Activated CD4-positive, alpha-beta T cell treated with anti-CD3 and anti-CD28 coated beads, Interleukin-2, amount 50 U/mL, for 24 hours (primary cell): ENCODE measurements at places on chromosomes 2 and 18.

- no peak for DNase-seq
Observed at GRCh38 chr2:182456784-182457183, 29.9 kb upstream of the PDE1A start.

- no peak for DNase-seq
Observed at GRCh38 chr2:116988303-116988702, 826.2 kb upstream of the DDX18 start.

- no peak for DNase-seq
Observed at GRCh38 chr2:158692372-158693103, 102.6 kb upstream of the DAPL1 start.

DNA sequence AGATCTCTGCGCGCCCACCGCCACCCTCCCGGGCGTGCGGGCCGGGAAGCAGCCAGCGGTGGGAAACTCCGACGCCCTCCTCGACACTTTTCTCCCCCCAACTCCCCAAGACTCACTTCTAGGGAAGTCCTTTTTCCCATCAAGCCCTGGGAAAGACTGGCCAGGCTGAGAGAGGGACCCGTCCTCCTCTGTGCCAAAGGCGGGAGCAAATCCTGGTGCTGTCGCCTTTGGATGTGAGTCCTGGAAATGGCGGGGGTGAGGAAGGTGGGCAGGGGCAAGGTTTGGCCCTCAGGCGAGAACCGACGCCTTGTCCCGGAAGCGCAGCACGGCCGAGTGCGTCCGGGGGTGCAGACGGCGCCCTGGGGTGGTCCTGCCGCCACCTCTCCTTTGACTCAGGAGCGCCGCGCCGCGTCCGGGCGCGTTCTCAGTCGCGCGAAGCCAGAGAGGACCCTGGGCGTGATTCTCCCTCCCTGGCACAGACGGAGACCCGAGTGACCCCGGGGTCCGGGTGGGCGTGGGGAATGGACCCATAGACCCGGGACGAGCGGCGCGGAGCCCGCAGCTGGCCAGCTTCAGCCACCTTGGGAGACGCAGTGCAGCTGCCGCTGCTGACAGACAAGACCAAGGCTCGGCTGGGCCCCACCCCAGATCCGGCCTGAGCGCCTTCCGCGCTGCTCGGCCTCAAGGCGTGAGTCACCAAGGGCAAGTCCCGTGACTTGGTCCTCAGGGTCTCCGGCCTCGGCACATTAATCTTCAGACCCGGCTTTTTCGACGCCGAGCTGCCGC is 3.5 kb upstream of the LBX2 start:
- DNase-seq = no peak

DNA sequence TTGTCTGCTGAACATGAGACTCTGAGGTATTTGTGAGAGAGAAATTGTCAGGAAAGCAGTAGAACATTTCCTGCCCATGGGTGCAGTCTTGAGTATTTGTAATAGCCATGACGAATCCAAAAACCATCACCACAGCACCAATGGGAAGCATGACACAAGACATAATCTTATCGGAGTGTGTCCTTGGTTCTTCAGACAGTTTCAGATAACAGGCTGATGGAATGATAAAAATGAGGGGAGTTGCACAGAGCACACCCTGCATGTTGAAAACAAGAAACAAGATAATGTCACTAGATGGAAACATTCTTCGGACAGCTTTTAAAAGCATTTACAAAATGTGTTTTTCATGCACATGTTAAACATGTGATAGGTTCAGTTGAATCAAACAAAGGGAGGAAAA is 56.9 kb downstream of the SLC38A11 start:
- DNase-seq = no peak

DNA sequence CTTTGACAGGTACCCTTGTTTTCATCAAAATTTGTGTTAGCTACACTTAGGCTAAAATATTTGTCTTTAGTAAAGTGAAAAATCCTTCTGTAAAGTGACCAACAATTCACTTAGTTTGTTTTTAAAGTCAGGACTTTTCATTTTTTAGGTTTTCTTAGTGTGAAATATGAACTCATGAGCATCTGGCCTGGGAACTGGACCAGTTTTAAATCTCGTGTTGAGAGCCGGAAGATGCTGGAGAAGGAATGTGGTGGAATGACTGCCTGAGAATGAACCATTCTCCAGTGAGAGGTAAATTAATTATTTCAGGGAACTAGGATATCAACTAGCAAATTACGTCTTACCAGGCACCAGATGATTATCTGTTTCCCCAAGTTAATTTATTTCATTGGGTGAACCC is 305.7 kb downstream of the AGPS start:
- DNase-seq = no peak

DNA sequence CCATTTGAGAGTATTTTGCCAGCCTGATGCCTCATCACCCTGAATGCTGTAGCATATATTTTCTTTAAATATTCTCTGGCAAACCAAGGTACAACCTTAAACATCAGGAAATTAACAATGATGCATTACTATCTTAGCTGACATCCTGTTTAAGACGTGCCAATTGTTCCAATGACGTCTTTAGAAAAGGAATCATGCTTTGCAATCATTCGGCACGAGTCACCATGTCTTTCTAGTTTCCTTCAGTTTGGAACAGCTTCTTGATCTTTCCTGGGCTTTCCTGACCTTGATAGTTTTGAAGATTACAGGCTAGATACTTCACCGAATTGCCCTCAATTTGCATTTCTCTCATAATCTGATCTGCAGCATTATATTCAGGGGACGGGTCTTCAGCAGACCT is 88.2 kb upstream of the GLI2 start:
- no peak for DNase-seq

GRCh38 chr2:44596537-44597320 is 235.0 kb downstream of the CAMKMT start:
- no peak for DNase-seq

DNA sequence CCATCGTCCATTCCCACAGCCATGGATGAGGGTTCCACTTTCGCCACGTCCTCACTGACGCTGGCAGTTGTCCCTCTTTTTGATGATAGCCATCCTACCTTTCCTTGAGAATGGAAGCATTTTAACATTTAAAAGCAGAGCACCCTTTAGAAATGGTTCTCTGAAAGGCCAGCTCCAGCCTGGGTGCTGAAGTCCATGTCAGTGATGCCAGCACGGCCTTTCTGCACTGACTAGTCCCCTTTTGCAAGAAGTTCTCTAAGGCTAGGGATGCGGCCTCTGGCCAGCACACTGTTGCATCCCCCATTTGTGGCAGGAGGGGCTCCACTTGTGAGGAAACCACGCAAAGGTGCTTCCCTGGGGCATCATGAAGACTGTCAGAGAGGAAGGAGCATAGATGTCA is 203.5 kb downstream of the MGAT5 start:
- no peak for DNase-seq

- DNase-seq = no peak
Observed at GRCh38 chr2:224393157-224393872, 8.6 kb downstream of the FAM124B start.

GRCh38 chr2:84386336-84387040 is 72.6 kb downstream of the SUCLG1 start:
- DNase-seq = no peak

GRCh38 chr2:11406958-11407381 is 59.0 kb downstream of the E2F6 start:
- DNase-seq = no peak

DNA sequence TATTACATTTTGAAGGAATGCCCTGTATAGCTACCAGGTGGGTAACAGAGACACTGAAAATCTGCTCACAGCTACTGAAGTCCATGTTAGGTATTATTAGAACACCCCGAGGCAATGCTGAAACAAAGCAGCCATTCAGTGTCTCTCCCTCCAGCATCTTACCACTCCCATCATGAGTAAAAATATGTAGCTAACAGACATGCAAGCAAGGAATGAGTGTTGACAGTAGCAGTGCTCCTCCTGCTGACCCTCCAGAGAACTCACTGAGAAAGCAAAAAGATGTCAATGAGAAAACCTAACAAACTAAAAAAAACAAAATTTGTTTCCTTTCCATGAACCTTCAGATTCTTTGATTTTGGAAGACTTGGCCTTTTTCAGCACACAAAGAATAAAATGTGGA is 393.9 kb downstream of the LRRTM1 start:
- DNase-seq = no peak

DNA sequence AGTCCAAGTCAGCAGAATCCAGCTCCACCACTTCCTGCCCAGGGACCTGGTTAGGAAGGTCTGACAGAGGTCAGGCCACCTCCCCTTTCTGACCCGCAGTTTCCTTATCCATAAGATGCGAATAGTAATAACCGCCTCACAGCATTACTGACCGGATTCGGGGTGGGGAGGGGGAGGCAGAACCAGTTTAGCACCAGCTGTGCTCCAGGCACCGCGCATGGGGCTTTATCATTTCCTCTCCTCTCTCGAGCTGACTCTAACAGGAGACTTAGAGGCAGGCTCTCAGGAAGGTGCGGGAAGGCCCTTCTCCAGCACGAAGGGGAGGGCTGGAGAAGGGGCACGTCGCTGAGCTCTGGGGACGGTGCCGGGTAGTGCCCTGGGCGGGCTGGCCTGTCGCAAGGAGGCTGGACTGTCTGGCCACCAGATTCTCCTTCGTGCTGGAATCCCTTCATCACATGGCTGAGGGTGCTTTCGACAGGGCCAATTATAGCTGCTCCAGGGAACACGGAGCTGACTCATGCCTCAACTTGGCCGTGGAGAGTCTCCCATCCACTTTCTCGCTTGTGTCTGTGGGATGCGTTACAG is 5.7 kb downstream of the EHD3 start:
- DNase-seq = no peak

DNA sequence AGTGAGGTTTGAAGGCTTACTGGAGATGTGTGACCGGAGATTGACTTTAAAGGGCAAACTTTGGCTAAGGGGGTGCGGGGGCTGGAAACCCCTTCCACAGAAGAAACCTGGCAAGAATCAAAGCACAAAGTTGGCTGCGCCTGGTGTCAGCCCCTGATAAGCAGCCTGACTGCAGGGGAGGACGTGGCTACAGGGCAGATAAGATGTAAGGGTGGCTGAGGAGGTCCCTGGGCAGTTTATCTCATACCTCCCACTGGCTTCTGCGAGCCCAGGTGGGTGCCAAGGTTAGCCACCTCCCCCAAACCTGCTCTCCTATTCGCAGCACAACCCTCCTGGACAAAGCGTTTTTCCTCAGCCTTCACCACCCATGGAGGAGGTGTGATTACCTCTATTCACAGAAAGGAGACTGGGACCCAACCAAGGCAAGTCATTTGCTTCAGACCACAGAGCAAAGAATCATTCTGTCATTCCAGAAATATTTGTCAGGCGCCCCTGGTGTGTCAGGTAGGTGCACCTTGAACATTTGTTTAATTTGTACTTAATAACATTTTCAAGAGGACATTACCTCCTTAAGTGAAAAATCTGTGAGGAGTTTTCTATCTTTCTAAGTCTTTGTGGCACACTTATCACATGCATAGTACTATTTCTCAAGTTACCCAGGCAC is 73.1 kb upstream of the IL1R1 start:
- DNase-seq = no peak

- no peak for DNase-seq
Observed at GRCh38 chr18:13371689-13372418, 153.3 kb downstream of the LDLRAD4 start.

DNA sequence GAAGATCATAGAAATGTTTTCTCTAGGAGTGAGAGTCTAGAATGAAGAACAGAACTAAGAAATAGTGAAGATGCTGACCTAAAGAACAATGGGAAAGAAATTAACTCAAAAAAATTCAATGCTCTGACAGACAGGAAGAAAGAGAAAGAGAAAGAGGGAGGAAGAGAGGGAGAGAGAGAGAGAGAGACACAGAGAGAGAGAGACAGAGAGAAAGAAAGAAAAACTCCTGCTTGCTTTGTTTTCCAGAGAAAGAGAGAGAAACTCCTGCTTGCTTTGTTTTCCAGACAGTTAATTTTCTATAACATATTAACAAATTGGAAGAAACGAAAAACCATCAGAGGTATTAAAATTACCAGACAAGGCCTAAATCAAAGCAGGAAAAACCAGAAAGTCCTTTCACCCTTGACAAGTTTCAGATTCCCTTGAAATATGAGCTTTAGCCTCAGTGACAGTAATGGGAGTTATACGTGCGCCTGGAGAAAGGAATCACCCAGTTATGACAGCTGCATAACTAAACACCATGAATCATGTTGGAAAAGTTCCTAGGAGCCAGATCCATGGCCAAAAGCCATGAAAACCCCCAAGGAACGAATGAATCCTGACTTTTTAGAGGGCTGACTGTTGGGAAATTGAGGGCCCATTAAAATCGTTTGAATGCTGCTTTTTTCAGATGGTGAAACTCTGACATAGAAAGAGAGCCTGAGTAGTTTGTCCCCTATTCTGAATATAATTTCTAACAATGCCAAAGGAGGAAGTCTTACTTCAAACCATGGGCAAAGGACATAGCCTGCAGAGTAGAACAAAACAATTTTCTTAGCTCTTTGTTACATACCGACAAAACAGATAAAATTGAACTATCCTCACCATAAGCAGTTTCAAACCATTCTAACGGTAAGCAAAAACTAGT is 228.6 kb upstream of the CHST9 start:
- DNase-seq = no peak

DNA sequence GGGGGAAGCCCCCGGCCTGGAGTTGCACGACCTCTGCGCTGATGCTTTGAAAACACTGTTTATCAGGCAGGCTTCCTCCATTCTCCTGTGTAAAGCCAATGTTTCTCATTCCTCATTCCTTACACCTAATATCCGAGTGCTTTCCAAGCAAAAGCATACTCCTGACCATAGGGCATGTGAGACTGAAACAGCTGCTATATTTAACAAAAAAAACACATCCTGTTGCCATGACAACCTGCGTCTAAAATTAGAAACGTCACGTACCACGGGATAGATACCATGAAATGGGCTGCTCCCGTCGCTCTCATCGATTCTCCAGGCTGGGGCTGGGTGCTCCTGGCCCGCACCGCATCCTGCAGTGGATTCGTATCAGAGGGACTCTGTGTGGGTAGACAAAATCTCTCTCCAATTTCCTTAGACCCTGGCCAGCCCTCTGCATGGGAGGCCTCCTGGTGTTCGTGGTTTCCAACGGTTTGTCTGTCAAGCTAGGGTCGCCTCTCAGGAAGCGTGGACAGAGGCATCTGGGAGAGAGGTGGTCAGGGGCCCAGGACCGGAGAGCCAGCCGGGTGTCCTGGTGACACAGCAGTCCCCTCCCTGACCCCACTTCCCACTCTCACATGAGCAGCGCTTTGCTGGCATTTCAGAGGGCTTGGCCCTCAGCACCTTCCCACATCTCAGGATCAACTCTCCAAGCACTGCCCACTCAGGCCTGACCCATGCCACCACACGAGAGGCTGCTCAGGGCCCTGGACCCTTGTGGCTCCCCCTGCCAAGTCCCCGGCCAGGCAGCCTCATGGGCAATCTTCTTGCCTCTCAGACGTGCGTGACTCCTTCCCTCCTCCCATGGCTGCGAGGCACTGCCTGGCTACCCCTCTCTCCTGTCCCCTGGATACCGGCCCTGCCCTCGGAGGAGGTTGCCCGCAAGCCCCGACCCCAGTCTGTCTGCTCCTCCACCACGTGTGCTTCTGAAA is 268.1 kb downstream of the NDUFA10 start:
- no peak for DNase-seq

DNA sequence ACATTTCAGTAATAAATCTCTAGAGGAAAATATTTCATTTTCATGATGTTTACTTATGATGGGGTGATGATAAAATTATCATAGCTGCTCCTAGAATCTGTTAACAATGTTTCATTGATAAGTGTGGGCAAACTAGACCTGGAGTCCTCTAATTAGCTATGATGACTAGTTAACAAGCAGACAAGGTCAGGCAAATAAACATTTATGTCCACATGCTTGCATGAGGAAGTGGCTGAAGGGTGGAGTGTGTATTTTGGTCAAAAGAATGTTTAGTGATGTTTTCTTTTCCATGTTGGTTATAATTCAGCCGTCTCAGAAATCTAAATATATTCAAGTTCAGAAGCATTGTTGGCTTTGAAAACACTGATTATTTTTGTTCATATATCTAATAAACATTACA is 99.9 kb upstream of the FN1 start:
- no peak for DNase-seq

GRCh38 chr2:63827749-63828148 is 13.9 kb upstream of the UGP2 start:
- DNase-seq = no peak
